ENCODE measurements at places on chromosomes 12 and 14.

DNA sequence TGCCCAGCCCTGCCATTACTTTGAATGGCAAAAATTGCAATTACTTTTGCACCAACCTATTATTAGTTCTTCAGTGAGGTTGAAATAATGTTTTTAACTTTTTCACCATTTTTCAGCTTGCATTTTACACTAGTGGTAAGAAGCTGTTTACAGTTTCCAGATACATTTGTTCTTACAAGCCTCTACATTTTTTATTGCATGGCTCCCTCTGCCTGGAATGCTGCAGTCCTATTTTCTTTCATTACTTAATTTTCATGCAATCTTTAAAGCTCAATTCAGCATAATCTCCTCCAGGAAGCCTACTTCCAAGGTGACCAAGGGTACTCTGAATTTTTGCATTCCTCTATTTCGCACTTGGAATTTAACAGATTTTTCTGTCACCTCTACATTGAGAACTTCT, 33.4 kb downstream of the CCER1 start:
- DNase-seq, result no peak

GRCh38 chr14:23154964-23155587, 28.4 kb downstream of the SLC7A8 start:
- no peak for DNase-seq

GRCh38 chr12:50508414-50508813, 3.6 kb downstream of the DIP2B start:
- no peak for DNase-seq

DNA sequence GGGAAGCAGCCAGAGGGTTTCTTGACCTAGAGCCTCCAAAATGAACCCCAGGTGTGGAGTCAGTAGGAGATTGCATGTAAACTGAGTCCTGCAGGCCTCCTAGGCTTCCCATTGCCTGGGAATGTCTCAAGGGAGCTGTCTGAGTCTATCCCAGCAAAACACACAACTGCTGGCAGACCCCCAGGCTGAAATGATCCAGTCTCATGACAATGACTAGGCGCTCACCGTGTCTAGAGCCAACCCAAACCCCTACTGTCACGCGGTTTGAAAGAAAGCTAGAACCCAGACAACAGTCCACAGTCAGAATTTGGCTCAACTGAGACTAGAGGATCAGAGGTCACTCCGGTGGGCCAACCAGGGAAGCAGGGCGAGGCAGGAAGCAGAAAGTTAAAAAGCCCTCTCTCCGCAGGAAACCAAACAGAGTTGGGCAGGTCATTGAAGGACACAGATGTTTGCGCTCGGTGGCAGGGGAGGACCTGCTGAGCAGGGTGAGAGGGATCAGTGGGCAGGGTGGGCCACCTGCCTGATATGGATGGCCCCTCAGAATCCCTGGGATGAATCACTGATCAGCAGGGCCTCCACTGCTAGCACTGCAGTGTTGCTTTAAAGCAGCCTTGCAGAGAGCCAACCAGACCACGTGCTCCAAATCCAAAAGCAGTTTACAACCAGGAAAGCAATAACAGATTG, 23.8 kb downstream of the ACTN1 start:
- DNase-seq, result no peak

DNA sequence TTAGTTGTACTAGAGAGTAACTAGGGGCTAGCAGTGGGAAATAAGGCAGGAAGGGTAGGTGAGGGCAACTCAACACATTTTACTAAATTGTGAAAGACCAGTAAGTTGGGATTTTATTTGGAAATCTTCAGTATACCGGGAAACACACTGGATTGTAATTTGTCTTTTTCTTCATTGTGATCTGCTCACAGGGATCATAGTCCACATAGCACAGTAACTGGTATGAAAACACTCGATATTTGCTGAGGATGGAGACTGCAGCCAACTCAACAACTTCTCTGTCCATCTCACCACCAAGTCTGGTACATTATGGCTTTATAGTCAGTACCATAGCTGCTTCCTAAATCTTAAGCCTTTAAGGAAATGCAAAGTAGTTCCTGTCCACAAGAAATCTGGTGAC, 2.5 kb downstream of the SLIRP start:
- DNase-seq, result no peak

DNA sequence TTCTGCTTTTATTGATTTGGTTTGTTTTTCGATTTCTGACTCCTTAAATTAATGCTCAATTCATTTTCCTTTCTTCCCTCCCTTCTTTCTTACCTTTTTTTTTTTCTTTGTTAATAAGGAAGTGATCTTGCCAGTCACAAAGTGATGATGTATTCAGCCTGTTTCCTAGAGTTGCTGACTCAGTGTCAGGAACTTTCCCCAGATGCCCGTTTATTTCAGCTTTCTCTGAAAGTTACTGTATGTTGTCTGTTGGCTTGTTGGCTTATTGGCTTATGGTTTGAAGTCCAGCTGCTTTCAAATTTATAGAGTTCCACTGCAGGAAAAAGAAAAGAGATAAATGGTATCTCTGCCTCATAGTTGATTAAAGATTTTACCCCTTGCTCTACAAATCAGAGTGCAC, 12.4 kb upstream of the SLC6A15 start:
- DNase-seq, result no peak

DNA sequence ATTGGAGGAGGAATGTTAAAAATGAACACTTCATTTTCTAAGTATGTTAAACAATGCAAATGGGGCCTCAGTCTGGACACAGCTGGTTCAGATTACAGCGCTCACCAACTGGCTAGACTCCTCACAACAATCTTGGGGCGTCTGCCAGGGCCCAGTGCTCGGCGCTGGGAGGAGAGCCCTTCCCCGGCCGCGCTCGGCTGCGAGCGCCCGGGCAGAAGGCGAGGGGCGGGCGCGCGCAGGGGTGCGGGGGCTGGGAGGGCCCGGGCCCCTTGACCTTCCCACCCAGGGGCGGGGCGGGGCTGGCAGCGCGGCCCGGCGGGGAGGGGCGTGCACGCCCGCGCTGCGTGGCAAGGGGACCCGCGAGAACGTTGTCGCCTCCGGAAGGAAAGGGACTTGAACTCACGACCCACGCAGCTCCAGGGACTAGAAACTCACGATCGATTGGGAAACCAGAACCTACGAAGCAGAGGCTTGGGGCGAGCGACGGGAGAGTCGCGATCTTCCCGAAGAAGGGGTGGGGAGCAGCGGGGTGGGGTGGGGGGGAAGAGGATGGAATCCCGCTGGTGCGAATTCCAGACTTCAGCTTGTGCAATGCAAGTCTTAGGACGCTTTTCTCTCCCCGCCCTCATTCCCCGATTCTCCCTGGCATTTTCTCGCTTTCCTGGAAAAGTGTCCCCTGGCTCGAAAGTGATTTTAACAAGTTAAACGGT, at the start of gene FBLN5:
FBLN5 (minus strand) TSS at position 220 of the 710 bp plus-strand sequence. CDS start 465 bp downstream, outside the sequence.
- DNase-seq, result peak; percentile 86

GRCh38 chr14:89144642-89145041, 272.4 kb downstream of the FOXN3 start:
- no peak for DNase-seq

- no peak for DNase-seq
Measured at GRCh38 chr12:6172086-6172485, 28.1 kb upstream of the CD9 start.

DNA sequence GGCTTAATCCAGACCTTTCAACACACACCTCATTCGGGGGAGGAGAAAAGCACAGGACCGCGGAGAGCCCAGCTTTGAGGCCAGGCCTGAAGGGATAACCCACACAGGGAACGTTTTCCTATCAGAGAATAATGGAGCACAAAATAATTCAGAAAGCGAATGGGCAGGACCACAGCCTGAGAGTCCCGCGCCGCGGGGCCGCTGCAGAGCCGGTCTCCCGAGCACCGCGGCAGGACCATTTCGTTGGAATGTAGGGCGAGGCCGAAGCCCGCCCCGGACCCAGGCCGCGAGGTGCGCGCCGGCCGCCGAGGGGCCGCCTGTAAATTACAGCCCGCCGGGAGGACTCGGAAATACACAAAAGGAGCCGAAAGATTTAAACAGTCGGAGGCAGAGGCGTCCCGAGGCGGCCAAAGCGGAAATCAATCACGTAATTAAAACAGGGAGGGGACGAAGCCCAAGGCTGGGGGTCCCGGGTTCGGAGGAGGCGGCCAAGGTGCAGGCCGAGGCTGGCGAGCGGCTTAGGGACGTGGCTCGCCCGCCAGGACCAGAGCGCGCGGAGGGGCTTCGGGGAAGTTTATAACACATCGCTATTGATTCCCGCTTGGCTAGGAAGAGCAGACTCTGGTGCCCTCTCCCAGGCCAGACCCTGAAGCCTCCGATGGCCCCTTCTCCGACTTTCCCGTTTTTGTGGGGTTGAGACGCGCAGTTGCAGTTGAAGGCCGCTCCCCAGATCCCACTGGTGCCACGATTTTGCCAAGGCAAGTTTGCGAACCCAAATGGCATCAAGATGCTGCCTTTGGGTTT, 6.3 kb upstream of the HOXC4 start:
- no peak for DNase-seq

GRCh38 chr12:823028-823698, 70.8 kb downstream of the WNK1 start:
- DNase-seq, result no peak

GRCh38 chr14:69346710-69347109, 51.4 kb downstream of the ERH start:
- no peak for DNase-seq

DNA sequence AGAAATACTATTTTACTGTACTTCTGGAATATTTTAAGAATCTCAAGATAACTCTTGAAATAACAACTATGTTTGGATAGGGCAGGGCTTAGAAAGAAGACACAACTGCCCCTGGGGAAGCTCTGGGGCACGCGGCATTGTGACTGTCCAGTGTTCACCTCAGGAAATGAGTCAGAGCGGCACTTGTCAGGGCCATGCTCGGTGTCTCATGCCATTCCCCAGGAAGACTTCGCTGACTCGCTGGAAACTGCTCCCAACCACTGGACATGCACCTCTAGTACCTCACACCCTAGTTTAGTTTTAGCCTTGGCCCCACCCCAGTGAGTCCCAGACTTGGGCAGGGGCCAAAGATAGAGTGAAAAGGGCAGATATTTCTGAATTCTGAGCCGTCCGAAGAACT, 192.0 kb downstream of the TTC7B start:
- DNase-seq, result no peak

DNA sequence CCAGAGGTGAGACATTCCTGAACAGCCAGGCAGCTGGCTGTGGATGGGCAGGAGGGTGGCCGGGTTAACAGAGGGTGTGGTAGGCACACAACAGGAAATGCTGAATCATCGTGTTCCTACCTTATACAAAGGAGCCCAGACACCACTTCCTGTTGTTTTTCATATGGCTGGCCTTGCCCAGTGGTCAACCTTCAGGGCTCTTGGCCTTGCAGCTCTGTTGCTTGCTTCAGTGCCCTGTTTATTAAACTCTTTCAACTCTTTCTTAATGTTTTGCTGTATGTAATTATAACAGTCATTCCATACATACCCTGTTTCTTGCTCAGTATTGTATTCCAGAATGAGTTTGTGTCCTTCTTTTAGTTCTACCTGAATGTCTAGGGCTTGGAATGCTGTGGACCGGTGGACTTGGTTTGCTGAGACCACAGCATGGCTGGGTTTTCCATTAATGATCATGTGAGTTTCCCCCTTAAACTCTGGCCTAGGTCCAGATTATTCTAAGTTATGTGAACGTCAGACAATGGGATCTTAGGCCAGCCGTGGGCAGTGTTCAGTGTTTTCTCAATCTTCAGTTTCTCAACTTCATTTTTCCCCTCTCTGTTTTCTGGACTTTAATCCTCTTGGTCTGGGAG, 11.9 kb downstream of the CFAP54 start:
- no peak for DNase-seq

Measured in left forelimb (tissue), 1 donor.